ENCODE measurements at places on chromosomes 5 and 9.

GRCh38 chr5:153896701-153897100, 142.0 kb downstream of the FAM114A2 start:
- peak; percentile 17 for DNase-seq

DNA sequence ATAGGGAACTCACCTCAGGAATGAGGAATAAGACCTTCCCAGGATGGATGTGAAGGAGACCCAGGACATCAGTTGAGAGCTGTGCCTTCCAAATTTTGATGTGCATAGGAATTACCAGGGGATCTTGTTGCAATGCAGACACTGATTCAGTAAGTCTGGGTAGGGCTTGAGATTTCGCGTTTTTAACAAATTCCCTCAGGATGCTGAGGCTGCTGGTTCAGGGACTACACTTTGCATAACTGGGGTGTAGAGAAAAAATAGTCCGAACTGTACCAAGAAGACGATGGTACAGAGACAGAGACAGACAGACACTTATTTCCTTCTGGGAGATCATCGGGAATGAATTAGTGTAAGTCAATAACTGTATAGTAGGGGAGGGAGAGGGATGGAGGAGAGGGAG, 82.3 kb upstream of the FREM1 start:
- no peak for DNase-seq

DNA sequence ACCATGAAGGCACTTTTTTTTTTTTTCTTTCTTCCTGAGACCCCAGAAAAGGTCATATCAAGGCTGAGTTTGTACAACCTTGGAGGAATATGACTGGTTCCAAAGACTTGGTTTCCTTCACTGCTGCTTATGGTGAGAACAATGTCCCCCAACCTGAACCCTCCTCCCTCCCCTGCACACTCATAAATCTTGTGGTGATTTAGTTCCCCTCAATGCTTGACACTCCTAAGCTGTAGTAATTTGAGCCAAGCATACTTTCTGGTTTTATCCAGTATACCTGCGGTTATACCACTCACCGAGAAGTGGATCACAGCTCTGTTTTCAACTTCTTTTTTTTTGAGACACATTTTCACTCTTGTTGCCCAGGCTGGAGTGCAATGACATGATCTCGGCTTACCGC, 149.9 kb upstream of the KLF4 start:
- DNase-seq, result no peak

DNA sequence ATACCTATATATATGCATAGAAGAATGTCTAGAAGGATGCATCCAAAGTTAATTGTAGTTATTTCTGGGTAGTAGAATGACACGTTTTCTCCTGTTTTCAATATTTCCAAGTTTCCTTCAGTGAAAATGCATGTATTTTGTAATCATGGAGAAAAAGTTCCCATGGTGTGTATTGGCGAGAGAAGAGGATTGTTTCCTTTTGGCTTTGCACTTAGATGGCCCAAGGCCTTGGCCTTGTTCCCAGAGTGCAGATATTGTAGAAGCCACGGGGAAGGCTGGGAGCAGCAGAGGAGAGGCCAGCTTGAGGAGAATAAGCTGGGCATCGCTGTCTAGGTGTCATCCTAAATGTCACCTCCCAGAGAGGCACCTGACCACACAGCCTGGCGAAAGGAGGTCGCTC, 44.0 kb downstream of the IRF1 start:
- DNase-seq, result peak; percentile 68

DNA sequence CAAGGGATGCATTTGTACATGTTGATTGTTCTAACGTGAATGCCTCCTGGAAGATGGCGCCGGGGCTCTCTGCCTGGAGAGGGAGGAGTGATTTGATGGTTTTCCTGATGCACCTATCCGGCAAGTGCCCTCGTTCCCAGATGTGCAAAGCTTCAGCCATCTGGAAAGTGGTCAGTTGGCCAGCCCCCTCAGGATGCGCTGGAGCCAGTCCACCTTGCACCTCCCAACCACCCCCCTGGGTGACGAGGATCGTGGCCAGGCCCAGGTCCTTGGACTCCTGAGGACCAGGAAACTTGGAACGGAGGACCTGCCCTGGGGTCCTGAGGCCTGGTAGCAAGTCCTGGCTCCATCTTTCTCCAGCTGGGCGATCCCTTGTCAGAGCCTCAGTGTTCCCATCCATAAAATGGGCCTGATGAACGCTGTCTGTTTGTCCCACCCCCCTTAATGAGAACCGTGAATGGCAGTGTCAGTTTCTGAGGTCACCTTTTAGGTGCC, 23.6 kb upstream of the RNU6ATAC start:
- DNase-seq, result no peak

- no peak for DNase-seq
These were observed 294 bp downstream of the ADRB2 start for GRCh38 chr5:148826739-148827070.

GRCh38 chr9:19807182-19807892, 18.5 kb upstream of the SLC24A2 start:
- DNase-seq, result no peak

- peak; percentile 75 for DNase-seq
These were observed 385.6 kb downstream of the MLLT3 start for GRCh38 chr9:20236676-20237075.

GRCh38 chr9:109035684-109036423, 22.6 kb upstream of the CTNNAL1 start:
- DNase-seq, result peak; percentile 69

DNA sequence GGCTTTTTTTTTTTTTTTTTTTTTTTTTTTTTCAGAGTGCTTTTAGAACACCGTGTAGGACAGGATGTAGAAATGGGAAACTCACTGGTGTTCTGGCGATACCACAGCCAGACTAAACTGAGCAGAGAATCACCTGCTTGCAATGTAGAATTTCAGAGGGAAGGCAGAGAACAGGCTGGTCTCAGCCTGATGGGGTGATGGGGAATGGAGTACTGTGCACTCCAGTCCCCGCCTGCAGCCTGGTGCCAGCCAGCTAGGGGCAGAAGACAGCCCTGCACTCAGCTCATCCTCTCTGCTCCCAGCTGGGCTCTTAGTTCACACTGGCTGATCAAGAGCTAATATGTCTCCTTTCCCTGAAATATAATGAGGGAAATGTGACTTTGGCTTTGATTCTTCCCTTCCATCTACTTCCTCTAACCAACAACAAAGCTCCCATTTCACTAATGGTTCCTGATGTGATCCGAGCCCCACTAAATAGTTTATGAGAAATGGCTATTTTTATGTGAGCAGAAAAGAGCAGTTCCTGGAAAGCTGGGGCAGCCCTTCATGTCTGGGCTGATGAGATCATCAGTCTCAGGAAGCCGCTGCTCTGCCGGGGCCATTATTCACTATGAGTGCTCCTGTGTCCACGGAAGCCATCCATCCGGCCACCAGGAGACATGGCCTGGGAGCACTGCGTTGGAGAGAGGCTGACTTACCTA, 209.7 kb downstream of the GADD45G start:
- DNase-seq, result no peak

DNA sequence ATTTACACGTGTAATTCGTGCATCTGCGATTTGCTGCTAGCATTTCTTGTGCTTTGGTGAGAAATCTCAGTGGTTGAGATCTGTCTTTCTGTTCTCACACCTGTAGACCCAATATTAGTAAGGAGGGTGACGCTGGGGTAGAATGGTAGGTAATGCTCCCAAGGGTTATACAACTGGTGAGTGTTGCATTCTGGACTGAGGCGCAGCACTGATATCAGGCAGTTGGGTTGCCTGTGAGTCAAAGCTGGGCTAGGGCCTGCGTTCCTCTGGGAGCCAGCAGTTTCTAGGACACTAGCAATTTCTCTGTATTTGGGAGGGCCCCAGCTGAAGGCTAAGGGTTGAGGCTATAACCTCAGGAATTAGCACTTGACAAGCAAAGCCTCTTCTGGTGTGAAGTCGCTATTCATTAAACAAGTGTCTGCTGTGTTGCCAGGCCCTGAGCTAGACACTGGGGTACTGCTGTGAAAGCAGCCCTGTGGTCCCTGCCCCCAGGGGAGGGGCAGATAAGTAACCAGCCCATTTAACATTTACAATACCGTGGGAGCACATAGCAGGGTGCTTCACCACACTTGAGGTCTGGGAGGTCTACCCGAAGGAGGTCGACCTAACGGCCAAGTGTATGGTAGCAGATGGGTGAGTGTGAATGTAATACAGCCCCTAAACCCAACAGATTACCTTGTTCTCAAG, 28.7 kb downstream of the LARP1 start:
- DNase-seq, result no peak

DNA sequence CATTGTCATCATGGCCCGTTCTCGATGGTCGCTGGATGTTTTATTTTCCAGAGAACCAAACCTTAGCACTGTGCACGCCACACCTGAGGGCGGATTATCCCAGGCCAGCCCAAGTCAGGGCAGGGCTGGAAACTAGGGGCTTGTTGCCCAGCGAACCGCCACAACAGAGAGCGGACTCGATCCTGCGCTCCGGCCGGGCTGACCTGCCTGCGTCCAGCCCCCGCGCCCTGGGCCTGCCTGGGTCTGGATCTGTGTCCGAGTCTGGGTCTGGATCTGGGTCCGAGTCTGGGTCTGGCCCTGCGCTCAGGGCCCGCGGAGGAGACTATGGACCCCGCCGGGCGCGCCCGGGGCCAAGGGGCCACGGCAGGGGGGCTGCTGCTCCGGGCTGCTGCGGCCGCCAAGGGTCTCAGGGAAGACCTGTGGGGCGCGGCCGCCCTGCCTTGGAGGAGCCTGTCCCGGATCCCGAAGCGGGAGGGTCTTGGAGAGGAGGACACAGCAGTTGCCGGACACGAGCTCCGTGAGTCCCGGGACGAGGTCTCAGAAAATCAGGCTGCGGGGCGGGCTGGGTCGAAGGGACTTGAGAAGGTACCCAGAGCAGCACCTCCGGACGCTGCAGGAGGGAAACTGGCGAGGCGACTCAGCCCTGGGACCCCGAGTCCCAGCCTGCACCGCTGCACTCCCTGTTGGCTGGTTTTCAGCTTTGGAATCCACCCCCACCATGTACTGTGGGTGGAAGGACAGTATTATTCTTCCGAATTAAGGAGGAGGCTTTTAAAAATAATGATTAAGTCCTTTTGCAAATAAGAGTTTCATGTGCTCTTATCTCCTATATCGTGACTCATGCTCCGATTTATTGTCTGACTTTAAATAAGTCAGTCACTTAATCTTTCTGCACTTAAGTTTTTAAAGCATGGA, at the start of gene ANKDD1B:
Gene ANKDD1B, plus strand, starts transcription at position 143 of the 915 bp plus-strand sequence. Its CDS starts 182 bp downstream, at position 325.
- DNase-seq, result peak; percentile 16

DNA sequence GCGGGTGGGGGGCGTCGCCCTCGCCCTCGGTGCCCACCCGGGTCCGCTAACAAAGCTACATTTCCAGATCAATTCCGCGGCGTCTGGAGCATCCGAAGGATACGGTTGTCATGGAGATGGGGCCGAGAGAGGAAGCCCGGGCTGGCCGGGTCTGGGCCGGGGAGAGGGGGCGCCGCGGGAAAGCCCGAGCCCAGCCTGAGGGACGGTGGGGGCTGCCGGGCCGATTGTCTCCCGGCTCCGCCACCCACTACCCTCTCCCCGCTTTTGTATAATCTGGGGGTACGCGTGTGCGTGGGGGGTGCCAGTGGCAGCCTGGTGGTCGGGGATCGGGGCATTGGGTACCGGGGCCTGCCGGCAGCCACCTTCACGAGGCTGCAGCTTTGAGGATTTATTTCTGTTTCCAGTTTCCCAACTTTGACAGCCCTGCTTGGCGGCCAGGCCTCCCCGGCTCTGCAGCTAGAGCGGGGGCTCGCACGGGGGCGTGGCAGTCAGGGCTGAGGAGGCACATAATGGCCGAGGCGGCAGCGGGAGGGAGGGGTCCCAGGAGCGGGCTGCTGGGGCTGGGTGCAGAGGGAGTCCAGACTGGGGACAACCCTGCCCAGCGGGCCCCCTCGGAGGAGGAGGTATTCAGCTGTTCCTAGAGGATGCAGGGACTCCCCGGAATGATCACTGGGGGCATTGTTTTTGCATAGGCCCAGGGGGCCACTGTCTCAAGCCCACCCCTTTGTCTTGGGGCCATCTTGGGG, 626 bp downstream of the PSD2 start:
- no peak for DNase-seq

GRCh38 chr5:127586066-127586770, 62.7 kb upstream of the CTXN3 start:
- no peak for DNase-seq

GRCh38 chr9:125302241-125302640, 40.6 kb downstream of the GAPVD1 start:
- no peak for DNase-seq

DNA sequence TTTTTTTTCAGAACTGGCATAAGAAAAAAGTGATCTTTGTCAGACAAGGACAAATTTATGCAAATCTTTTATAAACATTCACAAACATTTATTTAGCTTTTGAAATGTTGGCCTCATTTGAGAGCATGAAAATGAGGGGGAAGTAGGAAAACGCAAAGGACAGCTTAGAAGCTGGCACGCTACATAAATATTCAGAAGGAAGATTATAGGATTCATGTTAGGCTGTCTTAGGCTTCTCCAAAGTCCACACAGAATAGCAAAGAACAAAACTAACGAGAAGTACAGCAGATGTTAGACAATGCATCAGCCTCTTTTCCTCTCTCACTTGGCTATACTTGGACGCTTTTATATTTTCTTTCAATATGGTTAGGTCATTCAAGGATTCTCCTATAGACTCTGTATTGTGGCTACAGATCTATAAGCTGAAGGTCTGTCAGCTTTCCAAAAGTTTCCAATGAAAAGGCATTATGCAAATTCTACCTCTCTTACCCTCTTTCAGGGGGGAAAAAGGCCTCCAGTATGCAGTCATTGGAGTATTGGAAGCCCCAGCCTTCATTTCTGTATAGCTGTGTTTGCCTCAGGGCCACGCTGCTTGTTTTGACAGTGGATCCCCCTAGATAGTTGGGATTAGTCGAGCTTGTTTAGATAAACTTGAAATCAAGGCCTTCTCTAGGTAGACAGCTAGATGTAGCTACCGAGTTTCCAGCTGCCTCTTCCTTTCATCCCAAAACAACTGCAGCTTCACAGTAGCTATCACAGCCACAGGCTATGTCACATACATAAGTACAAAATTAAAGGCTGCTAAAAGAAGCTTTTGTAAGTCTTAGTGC, 153.0 kb downstream of the DENND1A start:
- DNase-seq, result no peak

Data from mucosa of gallbladder (tissue), 1 donor.